NCI-H187 treated with DMSO at 0.1 percent for 48 hours (cell line): ENCODE measurements at places on chromosomes 13 and 19.

DNA sequence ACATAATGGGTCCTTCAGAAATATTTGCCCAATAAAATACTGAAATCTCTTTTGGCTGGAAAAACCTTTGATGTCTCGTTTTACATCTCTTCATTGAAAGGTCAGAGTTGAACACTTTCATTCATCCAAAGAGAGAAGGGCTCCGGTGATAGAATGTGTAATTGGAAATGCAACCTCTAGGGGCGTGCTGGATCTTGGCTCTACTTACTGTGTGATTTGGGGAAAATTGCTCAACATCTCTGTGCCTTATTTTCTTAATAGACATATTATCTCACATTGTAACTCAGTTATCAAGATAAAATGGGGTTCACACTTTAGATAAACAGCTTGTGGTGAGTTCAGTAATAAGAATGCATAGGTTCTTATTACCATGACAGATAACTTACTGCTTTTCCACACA, 1444.1 kb downstream of the SLITRK5 start:
- no peak for DNase-seq

DNA sequence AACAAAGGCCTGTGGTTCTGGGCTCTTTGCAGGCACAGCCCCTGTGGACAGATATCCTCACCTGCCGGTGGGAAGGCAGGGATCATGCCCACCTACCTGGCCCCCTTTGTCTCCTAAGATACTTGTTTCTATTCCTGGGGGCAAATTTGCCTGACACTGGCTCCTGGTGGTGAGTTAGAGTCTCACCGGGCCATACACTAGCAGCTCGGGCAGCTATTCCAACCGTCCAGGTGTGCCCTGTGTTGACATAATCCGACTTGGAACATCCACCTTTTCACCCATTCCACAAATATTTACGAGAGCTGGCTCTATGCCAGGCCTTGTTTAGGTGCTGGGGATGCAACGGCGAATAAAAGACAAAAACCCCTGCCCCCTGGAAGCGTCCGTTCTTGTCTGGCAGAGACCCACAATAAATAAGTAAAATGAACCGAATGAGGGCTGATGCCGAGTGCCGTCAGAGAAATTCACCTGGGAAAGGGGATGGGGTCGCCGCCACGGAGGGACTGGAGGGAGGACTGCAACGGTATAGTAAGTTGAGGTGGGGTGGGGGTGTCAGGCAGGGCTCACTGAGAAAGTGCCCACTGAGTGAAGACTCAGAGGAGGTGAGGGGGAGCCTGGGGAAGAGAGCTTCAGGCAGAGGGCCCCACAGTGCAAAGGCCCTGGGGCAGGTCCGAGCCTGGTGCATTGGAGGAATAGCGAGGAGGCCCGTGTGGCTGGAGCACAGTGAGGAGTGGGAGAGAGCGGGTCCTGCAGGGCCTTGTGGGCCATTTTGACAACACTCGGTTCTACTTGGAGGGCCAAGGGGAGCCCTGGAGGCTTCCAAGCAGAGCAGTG, 43.2 kb upstream of the RANBP3 start:
- no peak for DNase-seq

GRCh38 chr13:48192411-48192935, 40.5 kb upstream of the ITM2B start:
- no peak for DNase-seq

GRCh38 chr19:49442771-49443365, 1.5 kb upstream of the SLC17A7 start:
- no peak for DNase-seq

DNA sequence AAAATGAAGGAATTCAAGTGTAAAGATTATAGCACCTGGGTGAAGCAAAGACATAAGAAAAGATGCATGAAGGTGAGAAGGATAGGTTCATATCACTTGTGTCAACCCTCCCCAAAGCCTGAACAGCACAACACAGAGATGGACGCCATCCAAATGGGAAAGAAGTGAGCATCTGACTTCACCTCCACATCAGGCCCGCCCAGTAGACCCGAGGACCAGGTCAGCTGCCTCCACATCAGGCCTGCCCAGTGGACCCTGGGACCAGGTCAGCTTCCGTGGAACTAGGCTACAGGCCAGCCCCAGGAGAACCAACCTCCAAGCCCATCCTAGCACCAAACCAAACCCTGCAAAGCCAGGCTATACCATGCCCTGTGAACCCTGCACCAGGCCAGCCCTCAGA, 862.9 kb downstream of the UQCRFS1 start:
- DNase-seq = no peak

- no peak for DNase-seq
Observed at GRCh38 chr13:67410645-67411044, 180.5 kb upstream of the PCDH9 start.

- no peak for DNase-seq
Observed at GRCh38 chr19:4376991-4377781, 23.2 kb downstream of the SH3GL1 start.

DNA sequence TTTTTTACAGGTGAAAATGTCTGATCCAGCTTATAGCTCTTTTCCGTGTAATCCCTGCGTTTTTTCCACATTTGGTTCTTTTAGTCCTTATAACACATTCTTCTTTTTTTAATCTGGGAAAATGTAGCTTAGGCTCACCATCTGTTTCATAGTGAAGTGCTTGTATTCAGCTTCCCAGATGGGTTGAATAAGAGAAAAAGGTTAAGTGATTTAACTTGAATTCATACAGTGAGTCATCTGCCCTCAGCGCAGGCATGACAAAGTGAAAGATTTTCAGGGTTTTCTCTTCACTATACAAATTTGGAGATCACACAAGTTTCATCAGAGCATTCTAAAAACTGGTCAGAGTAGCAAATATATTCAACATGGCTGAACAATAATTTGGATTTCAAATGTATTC, 224.8 kb downstream of the SPRY2 start:
- no peak for DNase-seq

- no peak for DNase-seq
Observed at GRCh38 chr13:76387566-76387965, 498.6 kb downstream of the KCTD12 start.

DNA sequence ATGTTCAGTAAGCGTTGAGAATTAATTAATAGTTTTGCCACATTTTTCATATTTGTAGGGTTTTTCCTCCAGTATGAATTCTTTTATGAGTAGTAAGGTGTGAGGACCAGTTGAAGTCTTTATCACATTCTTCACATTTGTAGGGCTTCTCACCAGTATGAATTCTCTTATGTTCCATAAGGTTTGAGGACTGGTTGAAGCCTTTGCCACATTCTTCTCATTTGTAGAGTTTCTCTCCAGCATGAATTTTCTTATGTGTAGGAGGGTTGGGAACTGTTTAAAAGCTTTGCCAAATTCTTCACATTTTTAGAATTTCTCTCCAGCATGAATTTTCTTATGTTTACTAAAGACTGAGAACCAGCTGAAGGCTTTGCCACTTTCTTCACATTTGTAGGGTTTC, 40.3 kb downstream of the ZNF208 start:
- DNase-seq = no peak

DNA sequence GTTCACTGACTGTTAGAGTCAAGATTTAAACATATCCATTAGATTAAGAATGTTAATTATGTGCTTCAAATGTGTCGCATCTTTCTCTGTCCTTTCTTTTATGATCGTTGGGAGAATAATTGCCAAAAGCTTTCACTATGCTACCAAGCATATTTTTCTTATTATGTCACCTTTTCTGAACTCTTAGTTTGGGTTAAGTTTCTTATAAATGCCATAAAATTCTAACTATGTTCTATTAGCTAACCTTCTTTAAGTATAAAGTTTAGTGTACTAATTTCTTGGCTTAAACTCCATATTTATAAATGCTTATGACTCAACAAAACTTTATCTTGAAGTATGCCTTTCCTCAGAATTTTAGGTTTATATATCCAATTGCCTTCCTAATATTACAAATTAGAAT, 1759.4 kb downstream of the PCDH9 start:
- no peak for DNase-seq

- no peak for DNase-seq
Observed at GRCh38 chr13:24682353-24682752, 2.1 kb downstream of the ATP12A start.

DNA sequence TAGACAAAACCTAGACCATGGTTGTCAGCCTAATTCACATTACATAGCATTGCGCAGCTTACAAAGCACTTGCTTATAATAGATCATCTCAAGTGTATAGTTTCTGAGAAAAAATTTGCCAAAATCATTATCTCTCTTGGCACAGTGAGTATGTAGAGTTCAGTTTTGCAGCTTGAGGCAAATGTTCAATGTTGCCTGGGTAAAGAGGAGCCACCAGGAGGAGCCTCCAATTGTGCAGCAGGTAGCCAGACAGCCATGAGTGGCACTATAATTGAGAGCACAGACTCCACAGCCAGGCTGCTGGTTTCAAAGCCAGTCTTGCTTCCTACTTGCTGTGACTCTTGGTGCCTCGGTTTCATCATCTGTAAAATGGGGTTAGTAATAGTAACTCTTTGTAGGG, 24.0 kb upstream of the OLFM4 start:
- DNase-seq = no peak

DNA sequence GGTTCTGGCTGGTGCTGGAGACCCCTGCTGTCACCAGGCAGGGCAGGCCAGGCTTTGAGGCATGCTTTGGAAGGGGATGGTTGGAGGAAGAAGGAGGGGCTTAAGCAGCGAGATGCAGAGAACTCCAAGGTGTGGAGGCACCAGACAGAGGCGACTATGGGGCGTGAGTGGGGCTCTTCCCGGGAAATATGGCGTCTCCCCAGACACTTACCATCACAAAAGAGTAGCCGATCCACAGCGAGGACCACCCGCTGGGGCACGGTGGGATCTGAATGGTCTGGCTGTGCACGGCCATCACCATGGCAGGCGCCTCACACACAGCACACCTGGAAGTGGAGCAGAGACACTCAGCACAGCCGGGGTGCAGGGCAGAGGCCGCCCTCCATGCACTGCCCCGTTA, 151.9 kb downstream of the COL4A1 start:
- DNase-seq = no peak

DNA sequence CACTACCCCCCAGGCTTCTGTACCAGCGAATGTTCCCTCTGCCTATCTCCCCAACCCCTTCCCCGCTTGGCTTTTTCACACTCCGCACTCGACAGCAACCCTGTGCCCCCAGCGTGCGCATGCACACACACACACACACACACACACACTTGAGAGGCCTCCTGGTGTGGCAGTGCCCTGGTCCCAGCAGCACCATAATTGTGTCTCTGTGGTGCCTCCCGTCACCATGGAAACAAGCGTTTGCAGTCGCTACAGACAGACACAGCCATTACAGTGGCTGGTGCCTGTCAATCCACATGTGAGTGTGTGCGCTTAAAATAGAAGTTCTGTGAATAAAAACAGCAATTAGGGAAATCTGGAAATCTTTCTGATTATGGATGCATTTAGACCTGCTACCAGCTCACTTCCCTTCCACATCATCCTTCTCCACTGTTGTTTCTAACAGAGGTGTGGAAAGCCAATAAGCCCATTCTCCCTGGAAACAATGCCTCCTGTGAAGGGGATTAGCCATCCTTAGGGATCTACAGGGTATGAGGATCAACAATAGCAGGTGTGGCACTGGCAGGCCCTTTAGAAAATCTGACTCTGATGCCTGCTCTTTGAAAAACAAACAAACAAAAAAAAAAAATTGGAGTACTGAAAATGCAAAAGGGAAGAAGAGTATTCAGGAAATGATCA, 146.3 kb downstream of the DCLK1 start:
- DNase-seq = peak; percentile 65

GRCh38 chr13:40311356-40312101, 354.9 kb downstream of the FOXO1 start:
- no peak for DNase-seq

DNA sequence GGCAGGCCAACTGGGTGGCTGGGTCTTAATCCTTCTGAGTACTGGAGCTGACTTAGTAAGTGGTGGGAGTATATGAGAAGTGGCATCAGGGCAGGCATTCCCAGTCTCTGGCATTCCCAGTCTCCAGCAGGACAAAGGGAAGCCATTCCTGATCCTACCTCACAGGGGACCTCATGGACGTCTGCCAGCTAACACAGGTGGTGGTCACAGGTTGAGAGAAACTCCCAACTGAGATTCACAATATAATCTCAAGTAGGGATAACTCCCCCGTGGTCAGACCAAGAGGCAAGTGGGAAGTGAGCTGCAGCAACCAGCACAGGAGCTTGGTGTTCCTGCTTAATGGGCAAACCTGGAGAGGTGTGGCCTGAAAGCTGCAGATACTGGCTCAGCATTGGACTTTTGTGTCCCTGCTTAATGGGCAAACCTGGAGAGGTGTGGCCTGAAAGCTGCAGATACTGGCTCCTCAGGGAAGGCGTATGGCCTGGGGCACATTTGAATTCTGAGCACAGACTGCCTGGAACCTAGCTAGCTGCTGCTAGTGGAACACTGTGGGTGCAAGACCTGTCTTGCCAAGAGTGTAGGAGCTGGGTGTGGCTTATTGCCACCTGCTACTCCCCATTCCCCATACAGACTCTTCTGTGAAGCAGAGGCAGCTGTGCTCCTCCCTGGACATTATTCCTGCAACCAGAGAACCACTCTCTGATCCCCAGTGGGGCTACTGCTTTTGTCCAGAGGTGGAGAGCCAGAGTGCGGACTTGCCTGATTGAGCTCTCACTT, 25.9 kb upstream of the OR10H2 start:
- no peak for DNase-seq

DNA sequence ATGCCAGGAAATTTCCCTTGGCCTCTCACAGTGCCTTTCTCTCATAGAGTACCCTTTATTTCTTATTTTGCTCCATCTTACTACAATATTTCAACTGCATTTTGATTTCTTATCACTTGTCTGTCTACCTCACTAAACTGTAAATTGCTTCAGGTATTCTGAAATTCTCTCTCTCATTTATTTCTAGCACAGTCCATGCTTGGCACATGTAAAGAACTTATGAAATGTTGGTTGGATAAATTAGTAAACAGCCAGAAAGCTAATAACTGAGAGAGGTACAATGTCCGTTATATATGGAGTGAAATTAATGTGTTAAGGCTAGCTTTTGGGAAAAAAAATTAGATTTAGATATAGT, 138.3 kb upstream of the RFC3 start:
- no peak for DNase-seq

- no peak for DNase-seq
Observed at GRCh38 chr13:109743706-109744453, 42.5 kb downstream of the IRS2 start.

GRCh38 chr19:18437491-18438330, at the start of gene ISYNA1:
ISYNA1 (minus strand) TSS chr19:18438133; CDS start chr19:18437979, 154 bp downstream.
- no peak for DNase-seq
